ENCODE measurements at places on chromosomes 11 and 22.

GRCh38 chr11:68430801-68431200 is 29.8 kb upstream of the PPP6R3 start:
- no peak for DNase-seq

DNA sequence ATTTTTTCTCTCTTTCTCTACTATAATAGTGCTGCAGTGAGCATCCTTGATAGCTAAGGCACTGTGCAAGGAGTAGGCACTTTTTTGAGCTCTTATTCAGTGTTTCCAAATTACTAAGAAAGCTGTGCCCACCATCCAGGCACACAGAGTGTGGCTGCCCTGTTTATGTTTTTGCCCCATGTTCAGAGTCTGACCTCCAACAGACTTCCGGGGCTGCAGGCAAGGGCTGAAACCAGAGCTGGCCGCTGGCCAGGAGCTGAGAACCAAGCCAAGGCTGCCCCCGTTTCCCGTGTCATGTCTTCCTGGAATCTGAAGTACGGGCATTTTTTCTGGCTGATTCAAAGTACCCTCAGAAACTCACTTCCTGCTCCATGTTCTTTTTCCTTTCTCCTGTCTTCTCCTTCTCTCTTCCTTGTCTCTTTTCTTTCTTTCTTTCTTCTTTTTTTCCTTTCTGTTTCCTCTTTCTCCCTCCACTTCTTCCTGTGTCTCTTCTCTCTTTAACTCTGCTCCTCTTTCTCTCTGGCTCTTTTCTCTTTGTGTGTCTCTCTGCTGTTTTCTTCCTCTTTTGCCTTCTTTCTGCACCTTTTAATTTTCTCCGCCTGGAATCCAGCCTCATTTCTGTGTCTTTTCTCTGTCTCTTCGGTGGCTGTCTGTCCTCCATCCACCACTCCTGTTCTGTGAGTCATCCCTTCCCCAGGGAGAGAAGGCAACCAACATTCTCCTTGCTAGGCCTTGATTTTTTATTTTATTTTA is 17.0 kb upstream of the KCTD14 start:
- peak; percentile 27 for DNase-seq

DNA sequence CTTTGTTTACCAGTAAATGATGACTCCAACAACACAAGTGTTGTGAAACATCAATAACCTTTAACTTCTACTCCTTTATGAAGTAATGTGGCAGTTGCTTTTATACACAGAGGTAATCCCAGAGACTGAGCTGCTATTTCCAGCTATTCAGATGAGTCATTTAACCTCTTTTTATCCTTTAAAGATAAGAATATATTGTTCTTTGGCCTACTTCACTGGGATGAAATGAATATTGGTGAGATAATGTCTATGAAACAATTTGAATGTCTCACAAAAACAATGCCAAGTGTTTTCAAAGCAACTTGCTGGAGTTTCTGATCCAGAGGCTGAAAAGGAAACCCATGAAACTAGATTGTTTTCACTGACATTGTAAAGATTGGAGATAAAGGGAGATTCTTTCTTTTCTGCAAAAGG is 564.4 kb upstream of the LUZP2 start:
- no peak for DNase-seq

DNA sequence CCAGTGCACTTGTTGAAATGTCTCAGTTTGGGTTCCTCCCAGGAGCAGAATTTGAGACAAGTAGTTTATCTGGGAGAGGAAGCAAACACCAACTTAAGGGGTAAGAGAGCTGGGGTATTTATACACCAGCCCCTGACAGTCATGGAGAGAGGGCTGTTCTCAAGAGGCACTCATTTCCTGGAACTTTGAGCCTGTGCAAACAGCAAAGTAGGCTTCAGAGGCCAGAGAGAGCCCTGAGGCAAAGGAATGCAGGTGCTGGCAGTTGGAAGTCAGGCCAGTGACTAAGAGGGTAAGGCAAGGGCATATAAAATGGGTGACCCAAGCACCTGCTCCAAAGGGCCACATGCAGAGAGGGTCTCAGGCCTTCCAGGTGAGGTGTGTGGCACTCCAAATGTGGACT is 16.1 kb downstream of the MS4A18 start:
- DNase-seq = no peak

GRCh38 chr11:108662700-108663099 is 2.2 kb upstream of the DDX10 start:
- no peak for DNase-seq
